ENCODE measurements at places on chromosomes 7 and 10.

DNA sequence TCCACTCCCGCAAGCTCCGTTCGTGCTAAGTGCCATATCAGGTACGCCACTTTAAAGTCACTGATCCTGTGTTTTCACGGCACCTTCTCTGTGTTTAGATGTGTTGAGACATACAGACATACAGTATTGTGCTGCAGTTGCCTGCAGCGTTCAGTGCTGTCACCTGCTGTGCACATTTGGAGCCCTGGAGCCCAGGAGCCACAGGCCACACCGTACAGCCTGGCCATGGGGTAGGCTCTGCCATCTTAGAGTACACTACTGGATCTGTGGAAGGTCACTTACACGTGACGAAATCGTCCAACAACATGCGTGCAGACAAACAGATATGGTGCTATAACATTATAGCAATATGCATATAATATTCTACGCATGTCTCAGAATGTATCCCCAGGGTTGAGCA, 111.3 kb downstream of the ELFN1 start:
- no peak for DNase-seq

DNA sequence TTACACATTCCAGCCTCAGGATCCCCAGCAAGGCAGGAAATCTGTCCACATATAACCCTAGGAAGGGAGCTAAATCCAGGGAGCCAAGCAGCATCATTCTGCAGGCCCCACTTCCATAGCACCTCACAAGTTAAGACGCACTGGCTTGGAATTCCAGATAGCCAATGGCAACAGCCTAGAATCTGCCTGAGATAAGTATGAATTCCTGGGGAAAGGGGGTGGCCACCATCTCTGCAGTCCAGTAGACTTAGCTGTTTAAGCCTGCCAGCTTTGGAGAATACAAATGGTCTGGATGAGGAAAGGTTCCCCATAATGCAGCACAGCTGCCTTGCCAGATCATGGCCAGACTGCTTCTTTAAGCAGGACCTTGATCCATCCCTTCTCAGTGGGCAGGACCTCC, 179.4 kb upstream of the PRSS1 start:
- no peak for DNase-seq

- no peak for DNase-seq
Measured at GRCh38 chr10:130025326-130025725, 61.3 kb upstream of the EBF3 start.

- DNase-seq, result no peak
Measured at GRCh38 chr10:44376472-44377099, 8.3 kb downstream of the CXCL12 start.

- no peak for DNase-seq
Measured at GRCh38 chr10:70967591-70968587, 79.5 kb upstream of the PCBD1 start.

DNA sequence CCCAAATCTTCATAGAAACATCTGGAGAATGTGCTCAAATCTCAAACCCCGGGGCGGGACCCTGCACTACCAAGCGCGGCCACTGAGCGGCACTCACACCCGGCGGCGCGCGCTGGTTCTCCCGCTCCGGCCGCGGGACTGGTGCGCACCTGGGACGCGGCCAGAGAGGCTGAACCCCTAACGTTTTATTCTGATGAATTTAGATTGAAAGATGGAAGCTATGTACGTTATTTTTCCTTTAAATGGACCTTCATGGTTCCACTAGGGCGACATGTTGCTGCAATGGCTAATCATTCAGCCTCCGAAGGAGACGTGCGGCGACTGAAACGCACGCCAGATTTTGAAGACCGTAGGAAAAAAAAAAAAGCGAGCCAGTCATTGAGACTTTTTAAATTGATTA, 107.0 kb upstream of the INSIG1 start:
- peak; percentile 25 for DNase-seq

DNA sequence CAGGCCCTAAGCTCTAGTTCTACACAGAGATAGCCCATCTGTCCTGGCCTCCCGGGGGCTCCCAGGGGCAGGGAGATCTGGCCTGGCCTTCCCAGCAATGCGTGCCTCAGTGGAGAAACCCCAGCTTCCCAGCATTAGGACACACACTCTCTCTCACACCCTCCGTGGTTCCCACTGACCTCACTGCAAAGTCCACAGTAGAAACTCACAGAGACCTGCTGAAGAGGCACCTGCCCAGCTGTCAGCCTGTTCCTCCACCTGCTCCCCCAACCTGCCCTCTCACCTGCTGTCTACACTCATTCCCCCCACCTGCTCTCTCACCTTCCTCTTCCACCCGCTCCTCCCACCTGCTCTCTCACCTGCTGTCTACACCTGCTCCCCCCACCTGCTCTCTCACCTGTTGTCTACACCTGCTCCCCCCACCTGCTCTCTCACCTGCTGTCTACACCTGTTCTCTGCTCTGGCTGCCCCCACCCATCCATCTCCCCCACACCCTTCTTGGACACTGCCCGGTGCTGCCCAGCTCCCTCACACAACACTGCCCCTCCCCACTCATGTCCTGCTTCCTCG, 21.1 kb upstream of the PFKP start:
- no peak for DNase-seq

- no peak for DNase-seq
Measured at GRCh38 chr7:111232249-111233084, 141.5 kb downstream of the LRRN3 start.

DNA sequence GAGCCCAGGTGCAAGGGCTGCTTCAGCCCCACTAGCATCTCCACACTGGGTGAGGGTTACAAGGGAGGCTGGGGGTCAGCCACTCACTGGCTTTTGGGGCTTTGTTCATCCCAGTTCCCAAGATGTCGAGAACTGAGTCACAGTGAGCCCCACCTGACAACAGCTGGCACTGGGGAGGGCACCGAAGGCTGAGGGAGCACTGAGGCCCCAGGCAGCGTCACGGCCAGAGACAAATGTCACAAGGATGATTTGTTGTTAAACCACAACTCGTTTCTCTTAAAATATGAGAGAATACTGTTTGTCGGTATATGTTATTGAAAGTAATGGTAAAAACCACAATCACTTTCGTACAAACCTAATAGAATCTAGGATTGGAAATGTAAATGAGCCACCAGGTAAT, 219.9 kb downstream of the CELF2 start:
- no peak for DNase-seq

- no peak for DNase-seq
Measured at GRCh38 chr7:111485701-111486380, 76.5 kb downstream of the IMMP2L start.

DNA sequence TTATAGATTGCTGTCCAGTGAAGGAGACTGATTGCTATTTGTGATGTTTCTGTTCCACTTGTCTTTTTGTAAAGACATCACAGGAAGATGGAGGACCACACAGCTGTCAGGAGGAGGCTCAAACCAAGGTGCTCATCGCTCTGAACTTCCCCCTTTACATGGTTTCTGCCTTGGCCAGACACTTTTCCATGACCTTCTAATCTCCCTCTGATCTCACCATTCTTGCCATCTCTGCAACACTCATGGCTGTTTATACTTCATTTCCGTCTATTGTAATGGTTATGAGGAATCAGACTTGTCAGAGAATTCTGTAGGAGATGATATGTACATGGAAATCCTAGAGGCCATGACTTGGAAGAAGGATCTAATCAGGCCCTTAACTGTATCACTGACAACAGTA, 1.7 kb upstream of the TAS2R5 start:
- no peak for DNase-seq

- no peak for DNase-seq
Measured at GRCh38 chr7:116679500-116679899, 7.5 kb downstream of the MET start.

GRCh38 chr10:96306516-96306915, 2.3 kb downstream of the DNTT start:
- no peak for DNase-seq

DNA sequence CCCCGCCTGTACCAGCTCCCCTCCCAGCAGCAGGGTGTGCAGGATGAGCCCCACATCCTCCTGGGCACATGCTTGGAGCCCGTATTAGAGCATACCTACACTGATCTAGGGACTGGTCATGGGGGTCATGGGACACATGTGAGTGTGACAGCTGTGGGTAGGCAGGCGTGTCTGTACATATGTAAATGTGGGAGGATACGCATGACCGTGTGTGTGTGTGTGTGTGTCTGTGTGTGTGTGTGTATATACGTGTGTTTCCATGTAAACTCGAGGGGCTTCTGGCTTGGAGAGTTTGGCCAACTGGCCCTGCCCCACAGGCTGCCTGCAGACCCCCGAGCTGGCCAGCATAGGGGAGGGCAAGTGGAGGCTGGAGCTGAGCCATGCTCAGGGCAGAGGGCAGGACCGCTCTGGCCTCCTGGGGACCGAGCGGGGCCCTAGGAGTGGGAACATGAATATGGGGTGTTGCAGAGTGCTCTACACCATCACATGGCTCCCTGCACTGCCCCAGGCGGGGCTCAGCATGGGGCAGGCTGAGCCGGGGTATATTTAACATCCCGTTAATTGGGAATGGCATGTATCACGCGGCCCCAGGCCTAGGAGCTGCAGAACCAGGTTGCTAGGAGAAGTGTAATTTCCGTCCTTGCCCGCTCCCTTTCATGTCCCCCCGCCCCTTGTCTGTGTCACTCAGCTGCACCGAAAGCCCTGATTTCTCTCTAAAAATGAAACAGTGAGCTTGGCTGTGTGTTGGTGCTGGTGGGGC, 152.7 kb upstream of the PCBD1 start:
- DNase-seq, result no peak

DNA sequence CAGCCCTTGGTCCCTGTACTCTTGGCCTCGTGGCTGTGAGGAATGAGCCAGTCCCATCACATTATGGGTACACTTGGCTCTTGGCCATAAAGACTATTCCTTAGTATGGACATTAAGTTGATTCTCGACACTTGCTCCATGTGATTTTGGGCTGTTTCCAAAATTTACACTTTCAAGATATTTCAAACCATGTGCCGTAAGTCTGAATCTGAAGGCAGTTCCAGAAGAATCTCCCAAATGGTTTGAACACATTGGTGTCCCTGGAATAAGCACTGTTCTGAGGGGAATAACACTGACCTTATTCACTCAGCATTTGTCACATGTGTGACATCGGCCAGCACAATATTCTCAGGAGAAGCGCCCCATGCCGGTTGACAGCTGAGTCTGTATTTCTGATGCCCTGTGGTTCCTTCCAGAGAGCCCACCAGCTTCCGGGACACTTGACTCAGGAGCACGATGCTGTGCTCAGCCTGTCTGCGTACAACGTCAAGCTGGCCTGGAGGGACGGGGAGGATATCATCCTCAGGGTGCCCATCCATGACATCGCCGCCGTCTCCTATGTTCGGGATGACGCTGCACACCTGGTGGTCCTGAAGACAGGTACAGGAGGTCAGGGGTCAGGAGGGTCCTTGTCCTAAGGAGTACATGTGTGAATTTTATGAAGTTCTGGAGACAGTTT, 24.6 kb downstream of the NACAD start:
- DNase-seq, result no peak

- DNase-seq, result no peak
Measured at GRCh38 chr7:120280743-120281142, 7.8 kb downstream of the KCND2 start.

GRCh38 chr10:22911067-22911466, 16.8 kb upstream of the ARMC3 start:
- no peak for DNase-seq

- no peak for DNase-seq
Measured at GRCh38 chr7:92056286-92056685, 78.0 kb downstream of the CYP51A1 start.

DNA sequence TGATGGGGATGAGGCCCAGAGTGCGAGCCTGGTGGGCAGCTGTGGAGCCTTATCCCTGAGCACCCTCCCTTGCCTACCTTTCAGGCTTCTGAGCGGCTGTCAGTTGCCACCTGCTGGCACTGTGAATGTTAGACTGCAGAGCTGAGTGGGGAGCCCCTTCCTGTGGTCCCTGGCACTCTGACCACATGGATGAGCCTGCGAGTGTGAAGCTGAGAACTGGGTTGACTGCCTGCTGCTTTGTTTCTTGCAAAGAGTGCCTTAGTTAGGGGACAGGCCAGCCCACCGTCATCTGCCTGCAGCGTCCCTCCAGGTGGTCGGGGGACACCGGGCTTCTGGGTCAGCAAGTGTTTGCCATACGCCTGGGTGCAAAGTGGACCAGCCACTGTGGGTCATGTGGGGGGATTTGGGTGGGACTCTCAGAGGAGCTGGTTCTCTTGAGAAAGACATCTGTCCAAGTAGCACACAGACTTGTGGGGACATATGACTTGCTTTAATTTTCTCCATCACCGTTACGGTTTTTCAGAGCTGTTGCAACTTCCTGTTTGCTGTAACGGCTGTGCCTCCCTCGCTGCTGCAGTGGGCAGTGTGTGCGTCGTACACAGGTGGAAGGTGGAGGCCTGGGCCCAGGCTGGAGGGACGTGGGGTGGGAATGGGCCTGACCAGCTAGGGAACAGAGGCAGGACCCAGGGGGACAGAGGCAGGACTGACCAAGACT, 13.7 kb downstream of the INPP5A start:
- peak; percentile 63 for DNase-seq

DNA sequence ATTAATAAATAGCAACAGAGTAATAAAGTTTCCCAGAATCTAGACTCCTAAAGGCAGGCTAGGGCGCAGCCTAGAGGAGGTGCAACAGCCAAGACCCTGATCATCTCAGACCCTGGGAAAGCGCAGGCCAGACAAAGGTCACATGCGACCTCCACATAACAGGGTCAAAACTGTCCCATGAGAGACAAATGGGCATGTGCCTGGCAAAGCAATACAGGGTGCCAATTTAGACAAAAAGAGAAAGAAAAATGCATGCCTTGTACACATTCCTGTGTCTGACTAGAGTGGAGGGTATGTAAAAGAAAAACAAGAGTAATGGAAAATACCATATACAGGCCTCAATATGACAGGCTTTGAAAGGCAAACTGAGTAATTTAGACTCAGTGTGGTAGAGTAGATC, 22.2 kb downstream of the MPP7 start:
- DNase-seq, result no peak

DNA sequence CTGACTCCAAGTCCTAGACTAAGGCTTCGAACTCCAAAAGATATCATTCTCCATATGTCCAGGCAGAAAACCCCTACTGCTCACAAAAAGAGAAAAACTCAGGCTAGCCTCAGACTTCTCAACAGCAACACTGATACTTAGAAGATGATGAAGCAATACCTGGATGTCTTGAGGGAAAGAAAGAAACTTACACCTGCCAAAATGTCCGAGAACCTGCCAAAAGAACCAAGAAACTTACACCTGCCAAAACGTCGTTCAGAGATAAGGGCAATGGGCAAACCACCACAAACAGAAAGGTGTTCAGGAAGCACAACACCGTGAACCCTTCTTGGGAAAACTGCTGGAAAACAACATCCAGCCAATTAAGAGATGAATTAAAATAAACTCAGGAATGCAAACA, 15.3 kb downstream of the ABLIM1 start:
- no peak for DNase-seq

GRCh38 chr10:34960983-34961382, 129.2 kb downstream of the CUL2 start:
- DNase-seq, result no peak
